Prostate gland (tissue), 2 donors: ENCODE measurements at places on chromosomes 7 and 10. TPM values are rescaled to one million over a fixed set of nuclear protein-coding genes. Genes with fewer than 3 reads are reported as not detected.

DNA sequence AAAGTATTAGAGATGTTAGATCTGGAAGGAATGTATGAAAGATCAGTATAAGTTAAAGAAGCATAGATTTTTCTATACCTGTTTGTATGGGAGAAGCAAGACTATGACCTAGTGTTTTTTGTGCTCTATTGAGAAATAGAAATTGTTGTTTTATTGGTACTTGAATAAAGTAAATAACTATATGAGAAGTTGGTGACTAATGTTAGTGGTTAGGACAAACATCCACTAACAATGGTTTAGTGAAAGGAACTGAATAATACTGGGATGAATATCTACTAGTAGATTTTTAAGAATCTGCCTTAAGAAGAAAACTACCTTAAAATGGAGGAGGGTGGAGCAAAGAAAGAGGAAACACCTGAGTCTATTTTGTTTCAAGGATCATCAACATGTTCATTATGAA lies 521.1 kb upstream of the POT1 start:
- H3K4me3 ChIP-seq: no peak overlapping the region
- H3K27ac ChIP-seq: no peak overlapping the region
- DNase-seq: no peak

- H3K4me1 ChIP-seq: no peaks in the 10 kb centered on the region
- no peak overlapping the region for H3K4me3 ChIP-seq
- no peaks in the 10 kb centered on the region for H3K27me3 ChIP-seq
- no peak overlapping the region for H3K27ac ChIP-seq
- no peak for DNase-seq
These were observed 93.4 kb downstream of the SNX13 start for GRCh38 chr7:17846935-17847334.

- no peaks in the 10 kb centered on the region for H3K27me3 ChIP-seq
- no peak overlapping the region for H3K4me3 ChIP-seq
These were observed 234.1 kb upstream of the KIAA1217 start for GRCh38 chr10:23974746-23975272.

GRCh38 chr7:101088069-101088425 lies 2.8 kb downstream of the TRIM56 start:
- peaks cover 9% of the 10 kb centered on the region for H3K36me3 ChIP-seq
- DNase-seq: no peak
- no peaks in the 10 kb centered on the region for H3K27me3 ChIP-seq
- peaks cover 4% of the 10 kb centered on the region for H3K4me1 ChIP-seq
- no peak overlapping the region for H3K4me3 ChIP-seq

GRCh38 chr10:3708852-3709251 lies 76.2 kb downstream of the KLF6 start:
- H3K27me3 ChIP-seq: no peaks in the 10 kb centered on the region
- no peak overlapping the region for H3K27ac ChIP-seq
- no peaks in the 10 kb centered on the region for H3K4me1 ChIP-seq

- no peaks in the 10 kb centered on the region for H3K27me3 ChIP-seq
- H3K36me3 ChIP-seq: no peaks in the 10 kb centered on the region
- no peak overlapping the region for H3K4me3 ChIP-seq
- DNase-seq: no peak
- no peaks in the 10 kb centered on the region for H3K4me1 ChIP-seq
These were observed 89.1 kb upstream of the SP4 start for GRCh38 chr7:21338728-21339164.

- no peak overlapping the region for H3K4me3 ChIP-seq
- DNase-seq: no peak
- H3K27me3 ChIP-seq: no peaks in the 10 kb centered on the region
- H3K27ac ChIP-seq: no peak overlapping the region
These were observed 3.8 kb downstream of the SHTN1 start for GRCh38 chr10:117001144-117001543.

DNA sequence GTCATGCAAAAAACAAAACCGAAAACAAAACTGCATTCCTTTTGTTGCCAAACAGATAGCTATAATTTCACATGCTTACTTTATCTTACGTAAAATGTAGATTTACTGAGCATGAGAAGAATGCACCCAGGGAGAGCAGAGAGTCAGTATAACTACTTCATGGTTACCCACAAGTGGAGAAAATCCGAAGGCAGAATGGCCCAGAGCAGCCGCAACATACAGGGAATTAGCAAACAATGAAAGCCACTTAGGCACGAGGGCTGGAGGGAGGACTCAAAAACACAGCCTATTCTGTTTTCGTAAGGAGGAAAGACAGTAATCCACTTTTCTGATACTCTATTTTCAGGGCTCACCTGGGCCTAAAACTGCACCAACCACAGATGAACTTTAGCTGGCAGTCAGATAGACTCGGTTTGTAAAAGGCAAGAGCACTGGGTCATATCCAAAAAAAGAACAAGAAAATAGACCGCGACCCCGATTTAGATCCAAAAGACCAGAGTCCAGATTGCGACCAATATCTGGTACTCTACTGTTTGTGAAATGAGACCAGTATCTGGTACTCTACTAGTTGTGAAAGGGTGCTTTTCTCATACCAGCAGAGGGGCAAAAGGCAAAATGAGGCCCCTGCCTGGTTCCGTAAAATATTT lies 1.3 kb downstream of the ITPRIP start:
- no peaks in the 10 kb centered on the region for H3K27me3 ChIP-seq
- H3K36me3 ChIP-seq: no peaks in the 10 kb centered on the region
- peak overlapping the region; percentile 70 for H3K4me3 ChIP-seq

DNA sequence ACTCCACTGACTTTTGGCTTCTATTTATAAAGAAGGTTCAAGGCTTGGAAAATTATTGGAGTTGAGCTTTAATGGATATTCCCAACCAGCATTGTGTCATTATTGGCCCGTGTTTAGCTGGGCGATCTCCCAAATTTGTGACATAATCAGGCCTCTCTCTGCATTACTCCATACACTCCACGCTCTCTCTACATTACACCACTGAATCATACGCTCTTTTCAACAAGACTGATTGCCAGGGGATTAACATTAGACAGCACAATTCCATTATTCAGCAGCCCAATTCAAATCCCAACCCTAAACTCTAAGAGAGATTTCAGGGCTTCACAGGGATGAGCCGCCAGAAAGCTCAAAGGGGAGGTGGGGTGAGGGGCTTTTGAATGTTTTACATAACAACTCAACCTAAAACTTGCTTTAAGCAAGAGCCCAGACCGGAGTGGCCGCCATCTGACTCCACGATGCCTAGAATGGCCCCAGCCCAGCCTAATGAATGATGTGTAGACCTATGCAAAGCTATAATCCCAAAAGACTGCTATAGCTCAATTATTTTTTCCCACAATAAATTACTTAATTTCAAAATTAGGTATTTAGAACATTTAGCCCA lies 61.8 kb downstream of the FGFR2 start:
- no peak for DNase-seq
- no peaks in the 10 kb centered on the region for H3K36me3 ChIP-seq

DNA sequence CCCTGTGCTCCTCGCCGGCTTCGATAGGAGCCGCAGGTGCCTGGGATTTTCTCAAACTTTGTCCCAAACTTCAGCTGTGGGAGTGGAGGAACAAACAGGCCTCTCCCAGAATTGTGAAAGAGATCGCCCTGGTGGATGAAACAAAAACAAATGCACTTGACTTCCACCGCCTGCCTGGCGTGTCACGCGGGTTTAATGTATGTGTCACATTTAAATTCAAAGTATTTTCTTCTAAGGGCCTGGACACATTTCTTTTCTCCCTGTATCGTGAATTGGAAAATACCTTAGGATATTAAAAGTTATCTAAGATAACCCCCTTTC lies 694 bp upstream of the WASL start:
- no peaks in the 10 kb centered on the region for H3K27me3 ChIP-seq
- peak overlapping the region; percentile 88 for H3K4me3 ChIP-seq
- H3K36me3 ChIP-seq: no peaks in the 10 kb centered on the region

- no peak overlapping the region for H3K27ac ChIP-seq
- DNase-seq: no peak
- H3K4me1 ChIP-seq: peaks cover 4% of the 10 kb centered on the region
- no peaks in the 10 kb centered on the region for H3K27me3 ChIP-seq
- no peaks in the 10 kb centered on the region for H3K36me3 ChIP-seq
These were observed 19.0 kb upstream of the RHOBTB1 start for GRCh38 chr10:60962946-60963345.

DNA sequence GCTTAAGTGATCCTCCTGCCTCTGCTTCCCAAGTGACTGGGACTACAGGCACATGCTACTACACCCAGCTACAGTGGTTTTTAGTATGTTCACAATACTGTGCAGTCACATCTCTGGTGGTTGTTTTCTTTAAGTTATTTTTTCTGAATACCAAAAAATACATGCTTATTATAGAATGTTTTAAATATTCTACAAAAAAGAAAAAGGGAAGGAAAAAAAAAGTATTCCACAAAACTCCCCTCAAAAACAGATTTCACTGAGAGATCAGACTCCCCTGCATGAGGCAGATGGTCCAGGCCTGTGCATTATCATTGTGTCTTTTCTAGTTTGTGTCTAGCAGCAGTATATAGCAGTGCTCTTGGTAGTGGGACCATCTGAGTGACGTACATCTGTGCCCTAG lies 36.8 kb downstream of the OGDH start:
- no peaks in the 10 kb centered on the region for H3K4me1 ChIP-seq
- no peak for DNase-seq
- no peak overlapping the region for H3K27ac ChIP-seq

DNA sequence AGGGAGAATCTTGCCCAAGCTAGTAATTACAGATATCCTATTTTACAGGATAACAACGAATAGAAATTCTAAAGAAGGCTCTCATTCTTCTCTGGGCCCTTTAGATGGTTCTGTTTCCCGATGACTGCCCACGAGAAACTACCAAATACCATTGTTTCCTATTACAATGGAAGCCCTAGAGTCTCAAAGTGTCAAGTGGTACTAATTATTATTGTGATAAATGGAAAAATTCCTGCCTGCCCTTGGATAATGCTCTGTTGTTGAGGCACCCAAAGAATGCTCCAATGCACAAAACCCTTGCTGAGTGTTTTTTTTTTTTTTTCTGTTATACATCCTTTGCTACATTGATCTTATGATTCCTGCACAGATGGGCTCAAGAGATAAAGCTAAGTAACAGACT lies 504.5 kb downstream of the XPNPEP1 start:
- H3K4me1 ChIP-seq: no peaks in the 10 kb centered on the region
- no peak overlapping the region for H3K27ac ChIP-seq
- no peak overlapping the region for H3K4me3 ChIP-seq
- no peaks in the 10 kb centered on the region for H3K36me3 ChIP-seq

DNA sequence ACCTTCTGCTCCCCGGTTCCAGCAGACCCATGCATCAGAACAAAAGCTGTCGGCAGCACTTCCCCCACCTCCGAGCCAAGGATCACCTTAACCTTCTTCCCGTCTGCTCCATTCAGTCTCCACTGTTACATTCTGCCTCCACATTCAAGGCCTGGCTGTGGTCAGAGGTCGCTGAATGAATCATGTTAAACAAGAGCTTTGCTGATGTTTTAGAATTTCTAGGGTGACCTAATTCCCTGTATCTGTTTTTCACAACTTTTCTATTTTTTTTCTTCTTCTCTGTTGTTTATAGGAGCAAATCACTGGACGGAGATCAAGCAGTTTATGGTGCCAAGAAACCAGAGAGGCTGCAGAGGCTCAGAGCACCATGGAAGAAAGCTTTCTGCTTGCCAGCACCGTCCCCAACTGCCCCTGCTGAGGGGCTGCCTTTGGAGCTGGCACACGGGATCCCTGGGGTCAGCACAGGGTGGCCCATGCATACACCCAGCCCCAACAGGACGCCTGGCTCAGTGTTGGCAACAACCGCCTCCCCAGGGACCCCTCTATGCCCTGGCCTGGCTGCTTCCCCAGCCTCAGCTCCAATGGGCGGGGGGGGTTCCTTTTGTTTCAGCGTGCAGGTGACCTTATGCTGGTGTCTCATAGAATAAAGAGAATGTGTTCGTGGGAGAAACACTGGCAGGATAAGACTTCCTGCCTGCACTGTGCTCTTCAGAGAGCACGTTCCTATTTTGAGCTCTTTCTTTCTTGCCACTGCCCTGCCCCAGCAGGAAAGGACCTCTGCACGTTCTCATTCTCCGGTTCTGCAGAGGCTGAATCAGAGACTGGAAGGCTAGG lies 182.7 kb upstream of the LYZL2 start:
- H3K4me1 ChIP-seq: peaks cover 16% of the 10 kb centered on the region
- peak overlapping the region; percentile 40 for H3K27ac ChIP-seq
- no peaks in the 10 kb centered on the region for H3K36me3 ChIP-seq
- DNase-seq: peak; percentile 19

DNA sequence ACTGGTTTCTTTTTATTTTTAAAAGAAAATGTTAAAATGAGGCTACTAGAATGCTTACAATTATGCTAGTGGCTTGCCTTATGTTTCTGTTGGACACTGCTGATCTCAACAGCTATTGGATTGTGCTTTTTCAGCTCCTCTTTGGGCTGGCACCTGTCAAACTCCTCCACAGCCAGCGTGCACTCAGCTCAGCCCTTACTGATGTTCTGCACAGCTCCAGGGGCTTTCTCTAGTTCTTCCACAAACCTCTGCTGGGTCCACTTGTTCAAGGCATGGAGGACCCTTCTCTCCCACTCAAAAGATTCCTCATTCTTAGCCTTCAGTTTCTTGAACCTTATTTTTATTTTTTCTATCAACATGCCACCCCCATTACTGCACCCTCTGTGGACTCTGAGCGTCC lies 96.0 kb downstream of the VIPR2 start:
- no peak overlapping the region for H3K4me3 ChIP-seq
- peak; percentile 1 for DNase-seq
- no peaks in the 10 kb centered on the region for H3K36me3 ChIP-seq
- no peak overlapping the region for H3K27ac ChIP-seq
- H3K4me1 ChIP-seq: no peaks in the 10 kb centered on the region
- no peaks in the 10 kb centered on the region for H3K27me3 ChIP-seq

GRCh38 chr10:15901889-15902288 lies 41.6 kb upstream of the MINDY3 start:
- no peak overlapping the region for H3K27ac ChIP-seq
- DNase-seq: no peak

The PIK3CG gene
- total RNA-seq: 0.87 TPM

The EN2 gene
- total RNA-seq: not detected

The SPDYE8 gene
- not detected for total RNA-seq
